ENCODE measurements at places on chromosomes 16 and 17.
A peak's percentile ranks its signal among the peaks of the same experiment; 100 is the strongest.

DNA sequence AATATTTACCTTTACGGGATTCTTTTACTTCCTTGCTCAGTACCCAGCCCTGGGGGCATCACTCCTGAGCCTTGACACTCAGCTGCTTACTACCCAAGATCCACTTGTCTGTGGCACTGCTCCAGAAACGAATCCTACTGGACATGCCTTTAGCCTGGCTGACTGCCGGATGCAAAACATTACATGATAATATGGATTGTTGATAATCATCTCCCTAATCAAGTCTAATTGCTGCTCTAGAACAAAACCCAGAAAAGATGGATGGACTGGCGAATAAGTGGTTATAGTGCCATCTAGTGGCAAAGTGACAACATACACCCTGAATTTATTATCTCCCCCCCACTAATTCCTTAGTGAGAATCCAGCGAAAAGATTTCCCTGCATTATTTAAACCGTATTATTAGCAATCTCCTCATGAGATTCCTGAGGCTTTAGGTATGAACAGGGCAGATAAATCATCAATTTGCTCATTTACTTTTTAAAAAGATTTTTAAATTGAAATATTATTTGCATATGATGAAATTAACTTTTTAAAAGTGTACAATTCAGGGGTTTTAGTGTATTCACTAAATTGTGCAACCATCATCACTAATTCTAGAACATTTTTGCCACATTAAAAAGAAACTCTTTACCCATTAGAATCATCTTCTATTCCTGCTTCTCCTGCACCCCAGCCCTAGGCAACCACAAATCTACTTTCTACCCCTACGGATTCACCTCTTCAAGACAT, 61.6 kb downstream of the RGS9 start:
- DNase-seq: peak; percentile 82

DNA sequence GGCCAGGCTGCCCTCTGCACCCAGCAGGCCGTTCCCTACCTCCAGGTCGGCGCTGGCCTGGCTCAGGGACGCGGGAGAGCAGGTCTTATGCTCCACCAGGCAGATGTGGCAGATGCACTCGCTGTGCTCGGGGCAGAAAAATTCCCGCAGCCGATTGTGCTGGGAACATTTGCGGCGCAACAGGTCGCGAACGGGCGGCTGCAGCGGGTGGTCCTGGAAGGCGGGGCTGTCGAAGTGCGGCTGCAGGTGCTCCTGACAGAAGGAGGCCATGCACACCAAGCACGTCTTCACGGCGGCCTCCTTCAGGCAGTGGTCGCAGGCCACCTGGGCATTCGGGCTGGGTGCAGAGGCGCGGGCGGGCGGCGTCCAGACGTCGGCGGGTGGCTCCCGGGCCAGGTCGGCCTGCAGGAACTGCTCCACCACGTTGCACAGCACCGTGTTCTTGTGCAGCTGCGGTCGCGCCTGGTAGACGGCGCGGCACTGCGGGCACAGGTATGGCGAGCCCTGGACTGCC, 439 bp downstream of the TRIM25 start:
- peak; percentile 85 for DNase-seq

GRCh38 chr17:52207796-52208195, 49.3 kb upstream of the CA10 start:
- no peak for DNase-seq

- DNase-seq: no peak
These were observed 118.8 kb downstream of the NLK start for GRCh38 chr17:28161311-28161710.

DNA sequence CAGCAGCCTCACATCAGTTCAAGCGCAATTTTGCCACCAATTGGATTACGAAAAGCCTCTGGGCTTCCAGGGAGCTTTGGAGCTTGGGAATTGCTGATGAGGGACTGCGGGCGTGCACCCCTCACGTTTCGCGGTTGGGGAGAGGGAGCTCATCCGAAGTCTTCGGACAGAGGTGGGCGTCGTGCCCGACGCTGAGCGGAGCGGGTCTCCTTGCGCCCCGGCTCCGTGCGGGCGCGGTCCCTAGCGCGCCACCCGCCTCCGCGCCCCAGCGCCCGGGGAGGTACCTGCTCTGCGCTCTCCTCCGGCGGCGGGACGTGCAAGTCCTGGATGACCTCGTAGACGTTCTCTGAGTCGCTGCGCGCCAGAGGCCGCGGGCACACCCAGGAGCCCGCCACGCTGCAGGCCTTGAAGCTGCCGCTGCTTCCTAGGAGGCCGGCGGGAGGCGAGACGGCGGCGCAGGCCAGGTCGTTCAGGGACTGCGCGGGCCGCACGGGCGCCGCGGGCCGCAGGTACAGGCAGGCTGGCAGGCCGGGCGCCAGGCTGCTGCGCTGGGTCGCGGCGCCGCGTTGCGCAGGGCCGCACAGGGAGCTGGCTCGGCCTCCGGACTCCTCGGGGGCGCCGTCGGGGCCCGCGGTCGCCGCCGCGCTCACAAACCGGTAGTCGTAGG, 3.2 kb downstream of the ARHGAP27 start:
- peak; percentile 25 for DNase-seq

GRCh38 chr16:88790312-88791211, 5.5 kb upstream of the PIEZO1 start:
- peak; percentile 66 for DNase-seq

GRCh38 chr17:6752068-6752909, 3.6 kb upstream of the XAF1 start:
- no peak for DNase-seq

Measured in NCI-H69 (cell line).